ENCODE measurements at places on chromosomes 1 and 21.

DNA sequence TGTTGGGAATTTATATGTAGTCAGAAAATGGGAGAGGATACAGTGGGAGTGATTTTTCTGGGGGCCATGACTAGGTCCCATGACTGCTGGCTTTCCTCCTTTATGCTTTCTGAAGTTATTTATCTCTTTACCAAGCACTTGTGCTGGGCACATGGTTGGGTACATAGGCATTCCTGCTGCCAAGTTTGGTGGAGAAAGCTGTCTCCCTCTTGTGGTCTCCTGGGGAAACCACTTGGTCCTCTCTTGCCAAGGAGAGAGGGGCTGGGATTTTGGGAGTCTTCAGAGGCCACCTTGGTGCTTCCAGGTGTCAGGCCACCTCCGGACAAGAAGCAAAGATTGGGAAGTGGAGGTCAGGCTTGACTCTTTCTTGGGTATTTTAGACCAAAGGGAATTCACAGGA is 120.2 kb upstream of the KCNE2 start:
- no peak for DNase-seq

DNA sequence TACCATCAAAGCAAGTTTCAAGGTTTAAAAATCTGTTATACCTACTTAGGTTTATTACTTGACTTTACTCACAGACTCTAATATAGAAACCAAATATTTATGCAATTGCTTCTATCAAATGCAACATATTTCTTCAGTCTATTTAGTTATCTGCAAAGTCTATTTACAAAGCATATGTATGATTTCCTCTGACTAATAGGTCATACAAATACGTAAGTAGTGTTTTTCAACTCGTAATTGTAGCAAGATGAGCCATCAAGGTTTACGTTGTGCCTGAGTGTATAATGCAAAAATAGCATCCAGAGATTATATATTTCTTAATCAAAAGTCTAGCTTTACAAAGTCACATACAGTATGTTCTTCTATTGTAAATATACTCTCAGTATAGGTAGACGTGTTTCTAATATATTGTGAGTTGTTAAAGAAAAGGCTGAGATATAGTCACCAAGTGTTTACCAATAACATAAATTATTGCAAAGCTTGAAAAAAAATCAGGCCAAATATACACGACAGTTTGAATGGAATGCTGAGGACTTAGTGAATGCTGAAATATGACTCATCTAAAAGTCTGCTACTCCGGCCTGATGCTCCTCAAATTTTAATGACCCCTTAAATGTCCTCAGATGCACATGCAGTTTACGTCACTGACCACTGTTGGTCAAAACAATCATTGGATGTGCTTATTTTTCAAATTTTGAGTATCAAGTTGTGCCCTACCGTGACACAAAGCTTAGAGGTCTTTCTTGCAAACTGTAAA is 48.4 kb downstream of the ADAMTS5 start:
- DNase-seq = no peak

- DNase-seq = no peak
Observed at GRCh38 chr1:41480204-41481108, 4.0 kb downstream of the EDN2 start.

GRCh38 chr1:58629031-58629462 is 52.0 kb upstream of the TACSTD2 start:
- DNase-seq = no peak

- DNase-seq = no peak
Observed at GRCh38 chr1:183218971-183219615, 33.0 kb downstream of the LAMC2 start.

GRCh38 chr21:33266050-33266788 is at the start of gene IL10RB:
Gene IL10RB (plus strand): TSS chr21:33266367. CDS start chr21:33266466, 99 bp downstream.
- DNase-seq = peak; percentile 49

Measured in NCI-H510A (cell line).